CD4-positive, alpha-beta T cell treated with Interferon alpha-2 for 1 hour (primary cell): ENCODE measurements at places on chromosomes 11 and 22.

DNA sequence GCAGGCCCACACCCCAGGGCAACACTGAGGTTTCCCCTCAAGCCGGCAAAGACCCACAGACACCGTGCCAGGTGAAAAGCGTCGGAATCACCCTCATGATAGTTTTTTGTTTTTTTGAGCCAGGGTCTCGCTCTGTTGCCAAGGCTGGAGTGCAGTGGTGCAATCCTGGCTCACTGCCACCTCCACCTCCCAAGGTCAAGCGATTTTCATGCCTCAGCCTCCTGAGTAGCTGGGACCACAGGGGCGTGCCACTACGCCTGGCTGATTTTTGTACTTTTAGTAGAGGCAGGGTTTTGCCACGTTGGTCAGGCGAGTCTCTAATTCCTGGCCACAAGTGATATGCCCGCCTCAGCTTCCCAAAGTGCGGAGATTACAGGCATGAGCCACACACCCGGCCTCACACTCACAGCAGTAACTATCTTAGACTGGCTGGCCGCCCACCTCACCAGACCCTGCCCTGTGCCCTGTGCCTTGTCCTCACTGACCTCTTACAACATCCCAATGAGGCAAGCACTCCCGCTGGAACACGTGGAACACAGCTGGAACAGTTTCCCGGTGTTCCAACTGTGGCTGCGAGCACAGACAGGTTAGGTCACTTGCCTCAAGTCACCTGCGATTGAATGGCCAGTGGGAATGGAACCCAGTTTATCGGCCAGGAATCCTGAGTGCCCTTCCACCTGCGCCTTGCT, 21.1 kb downstream of the LRRC10B start:
- no peak for DNase-seq

DNA sequence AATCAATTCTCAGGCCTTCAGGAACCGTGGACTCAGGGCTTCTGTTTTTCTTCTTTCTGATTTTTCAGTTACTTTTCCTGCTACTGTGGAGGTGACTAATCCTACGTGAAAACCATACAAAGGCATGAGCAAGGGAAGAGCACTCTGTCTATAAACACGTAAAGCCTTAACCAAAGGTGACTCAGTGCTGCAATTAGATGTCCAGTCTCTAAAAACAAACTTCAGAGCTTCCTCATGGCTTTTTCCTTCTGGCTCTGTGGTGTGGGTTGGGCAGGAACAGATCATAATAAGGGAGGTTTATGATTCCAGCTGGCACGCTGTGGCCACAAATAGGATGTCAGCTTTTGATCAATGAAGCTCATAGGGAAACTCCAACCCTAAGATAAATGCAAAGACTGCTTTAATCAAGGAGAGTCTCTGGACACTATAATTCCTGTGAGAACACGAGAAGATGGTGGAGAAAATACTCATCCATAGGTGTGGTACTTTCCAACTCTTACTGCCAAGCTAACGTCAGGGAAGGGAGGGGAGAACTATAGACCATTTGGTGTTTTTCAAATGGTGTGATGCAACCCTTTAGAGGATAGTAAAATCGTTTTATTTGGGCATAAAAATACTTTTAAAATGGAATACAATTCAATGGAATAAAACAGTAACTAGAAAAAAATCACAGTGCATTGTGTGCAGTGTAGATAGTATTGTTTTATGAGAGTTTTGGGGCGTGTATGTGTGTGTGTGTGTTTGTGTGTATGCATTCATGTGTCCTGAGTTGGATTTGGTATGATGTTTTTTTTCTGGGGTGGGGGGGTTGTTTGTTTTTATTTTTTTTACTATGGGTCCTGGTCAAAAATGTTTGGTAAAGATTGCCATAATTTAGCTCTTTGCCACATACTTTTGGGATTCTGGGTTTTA, at the start of gene NXPE2:
TSS of gene NXPE2 (plus strand) at position 403 of the 912 bp plus-strand sequence. CDS start at position 452, 49 bp downstream.
- DNase-seq: no peak

DNA sequence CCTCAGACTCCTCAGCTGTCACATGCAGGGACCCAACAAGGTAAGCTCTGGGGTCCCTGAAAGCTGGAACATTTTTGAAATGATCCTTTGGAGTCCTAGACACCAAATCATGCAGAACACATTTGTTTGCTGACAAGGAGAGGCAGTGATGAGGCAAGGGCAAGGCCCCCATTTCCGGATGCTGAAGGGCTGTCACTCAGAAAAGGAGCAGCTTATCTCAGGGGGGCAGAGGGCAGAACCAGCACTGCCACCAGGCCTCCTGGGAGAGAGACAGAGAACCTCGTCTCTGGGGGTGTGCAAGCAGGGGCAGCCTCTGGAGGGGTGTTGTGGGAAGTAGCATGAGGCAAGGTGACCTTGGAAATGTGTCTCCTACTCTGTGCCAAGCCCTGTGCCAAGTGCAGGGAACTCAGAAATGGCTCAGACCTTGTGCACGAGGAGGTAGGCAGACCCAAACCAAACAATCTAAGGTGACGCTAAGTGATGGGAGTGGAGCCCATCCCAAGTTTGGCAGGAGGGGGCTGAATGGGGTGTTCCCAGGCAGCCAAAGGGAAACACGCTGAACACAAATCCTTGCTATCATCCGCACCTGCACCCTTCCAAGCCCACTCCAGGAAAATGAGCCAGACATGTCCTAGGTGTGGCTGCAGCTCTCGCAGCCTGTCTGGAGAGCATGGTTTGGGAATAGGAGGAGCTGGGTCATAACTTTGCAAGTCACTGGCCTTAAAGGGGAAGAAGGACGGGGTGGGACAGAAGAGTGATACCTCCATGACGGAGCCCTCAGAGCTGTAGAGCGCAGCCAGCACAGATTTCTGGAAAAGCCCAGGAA, 94.2 kb downstream of the PDE2A start:
- DNase-seq: no peak

- no peak for DNase-seq
These were observed 131.1 kb downstream of the MPPED1 start for GRCh38 chr22:43542681-43543521.

DNA sequence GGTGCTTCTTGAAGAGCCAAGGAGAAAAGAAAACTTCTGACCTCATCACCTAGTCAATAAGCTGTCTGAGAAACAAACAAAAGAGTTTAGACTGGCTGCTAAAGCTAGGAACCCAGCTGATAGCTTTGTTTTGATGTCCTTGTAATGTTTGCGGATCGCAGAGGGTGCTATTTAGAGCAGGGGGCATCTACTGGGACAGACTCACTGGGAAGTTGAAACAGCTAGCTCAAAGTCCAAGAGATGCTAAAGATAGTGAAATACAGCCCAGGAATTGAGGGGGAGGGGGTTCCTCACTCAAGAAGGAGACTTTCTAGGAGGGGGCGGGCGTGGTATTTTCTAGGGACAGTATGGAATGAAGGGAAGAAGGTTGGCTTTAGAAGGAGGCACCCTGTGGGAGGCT, 18.9 kb downstream of the ZBTB16 start:
- DNase-seq: no peak
